Mucosa of gallbladder (tissue), 1 donor: ENCODE measurements at places on chromosomes 4 and X. TPM values are rescaled to one million over a fixed set of nuclear protein-coding genes. Genes with fewer than 3 reads are reported as not detected.

NXF2 gene
- not detected for total RNA-seq

HTN3 gene
- total RNA-seq: not detected

TEX11 gene
- total RNA-seq: 0.14 TPM

SH3BP2 gene
- total RNA-seq: 62.1 TPM

SEPSECS gene
- 17.2 TPM for total RNA-seq

ZNF711 gene
- total RNA-seq: 2.6 TPM

TCEAL7 gene
- 8.1 TPM for total RNA-seq

PRKG2 gene
- 0.58 TPM for total RNA-seq

ADRA2C gene
- total RNA-seq: 6.4 TPM

RAB41 gene
- total RNA-seq: not detected

CYBB gene
- 41.8 TPM for total RNA-seq

RAI2 gene
- total RNA-seq: 45.7 TPM

EMCN gene
- total RNA-seq: 13.9 TPM

DDX60 gene
- total RNA-seq: 19.6 TPM

TAF7L gene
- total RNA-seq: not detected

SPANXC gene
- total RNA-seq: not detected

ETDB gene
- total RNA-seq: not detected

PTTG2 gene
- total RNA-seq: 1.1 TPM

DTHD1 gene
- 0.20 TPM for total RNA-seq

CENPVL2 gene
- 0.17 TPM for total RNA-seq

SLITRK4 gene
- total RNA-seq: 1.2 TPM

PHOX2B gene
- 0.26 TPM for total RNA-seq

ODAPH gene
- not detected for total RNA-seq

MXD4 gene
- 98.4 TPM for total RNA-seq

TEX13D gene
- not detected for total RNA-seq

SUV39H1 gene
- total RNA-seq: 4.5 TPM

REPS2 gene
- total RNA-seq: 17.9 TPM

BST1 gene
- 12.7 TPM for total RNA-seq

PROM1 gene
- total RNA-seq: 40.8 TPM

NKX6-1 gene
- not detected for total RNA-seq

GPR119 gene
- total RNA-seq: not detected

OPRPN gene
- total RNA-seq: not detected

SLC25A31 gene
- not detected for total RNA-seq

WDFY3 gene
- total RNA-seq: 102 TPM

TRPC3 gene
- total RNA-seq: 14.1 TPM

WDR1 gene
- 297 TPM for total RNA-seq

SYTL5 gene
- 3.1 TPM for total RNA-seq

LIMCH1 gene
- 90.3 TPM for total RNA-seq

CXorf66 gene
- not detected for total RNA-seq

EDA2R gene
- total RNA-seq: 1.9 TPM

TXK gene
- total RNA-seq: 0.86 TPM

SLC39A8 gene
- total RNA-seq: 8.3 TPM

GAGE1 gene
- 0.49 TPM for total RNA-seq

PRR32 gene
- not detected for total RNA-seq

SOWAHB gene
- total RNA-seq: 11.7 TPM

CTAG1A gene
- total RNA-seq: not detected

UGT8 gene
- 72.8 TPM for total RNA-seq

GPR143 gene
- total RNA-seq: 1.8 TPM

PPP1R2C gene
- not detected for total RNA-seq

RPS6KA6 gene
- 7.7 TPM for total RNA-seq

P2RY8 gene
- 2.3 TPM for total RNA-seq

CCDC158 gene
- total RNA-seq: 0.55 TPM

CFAP99 gene
- total RNA-seq: 1.3 TPM

MID1 gene
- 30.6 TPM for total RNA-seq

FGF2 gene
- total RNA-seq: 11.9 TPM

ZFYVE28 gene
- total RNA-seq: 31.1 TPM

CHIC1 gene
- total RNA-seq: 13.6 TPM

SPIN4 gene
- total RNA-seq: 2.3 TPM
